Stimulated activated CD4-positive, alpha-beta T cell treated with anti-CD3 and anti-CD28 coated beads, Interleukin-2, amount 100 ng/mL, for 4 hours (primary cell): ENCODE measurements at places on chromosomes 1 and 21.

- no peak for DNase-seq
These were observed 604 bp downstream of the FGR start for GRCh38 chr1:27634177-27634984.

DNA sequence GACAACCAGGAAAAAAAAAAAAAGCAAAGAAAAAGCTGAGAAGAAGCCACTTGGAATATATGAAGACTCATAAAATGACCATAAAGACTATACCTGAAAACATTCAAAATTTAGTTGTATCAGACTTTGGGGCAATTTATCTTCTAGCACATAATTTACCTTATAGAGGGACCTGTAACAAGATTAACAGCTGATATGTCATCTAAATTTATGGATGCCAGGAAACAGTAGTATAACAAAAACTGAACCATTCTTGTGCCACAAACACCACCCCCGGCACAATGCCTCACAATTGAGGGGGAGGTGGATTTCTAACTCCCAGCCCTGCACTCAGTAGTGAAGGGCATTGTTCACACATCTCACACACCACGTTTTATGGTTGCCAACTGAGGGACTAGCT lies 1352.0 kb downstream of the BRINP3 start:
- no peak for DNase-seq

GRCh38 chr1:32622806-32623681 lies 27.3 kb downstream of the ZBTB8OS start:
- DNase-seq, result no peak

DNA sequence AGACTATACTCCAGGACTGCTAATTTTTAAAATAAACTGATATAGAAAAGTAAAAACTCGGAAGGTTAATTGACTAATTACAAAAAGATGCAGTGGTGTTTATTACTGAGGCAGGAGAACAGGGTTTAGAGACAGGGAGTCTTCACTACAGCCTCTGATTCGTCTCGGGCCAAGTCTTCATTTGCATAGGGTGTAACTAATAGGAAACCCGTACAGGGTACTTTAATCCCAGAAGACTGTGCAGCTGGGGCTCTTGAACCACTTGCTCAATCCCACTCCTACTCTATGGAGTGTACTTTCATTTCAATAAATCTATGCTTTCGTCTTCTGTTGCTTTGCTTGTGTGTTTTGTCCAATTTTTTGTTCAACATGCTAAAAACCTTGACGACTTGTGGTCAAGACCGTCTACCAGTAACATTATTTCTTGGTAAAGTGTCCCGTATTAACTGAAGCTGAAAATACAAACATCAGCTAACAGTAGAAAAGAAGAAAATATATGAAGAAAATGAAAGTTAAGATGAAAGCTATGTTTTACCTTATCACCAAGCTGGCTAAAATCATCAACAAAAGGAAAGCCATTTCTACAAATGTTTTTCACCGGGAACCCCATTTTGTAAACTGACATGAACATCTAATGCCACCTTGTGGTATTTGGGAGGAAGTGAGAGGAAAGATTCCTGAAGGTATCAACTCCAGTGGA lies 8.0 kb downstream of the SDHB start:
- DNase-seq, result no peak

- no peak for DNase-seq
These were observed 269.2 kb upstream of the NRIP1 start for GRCh38 chr21:15333951-15334350.

DNA sequence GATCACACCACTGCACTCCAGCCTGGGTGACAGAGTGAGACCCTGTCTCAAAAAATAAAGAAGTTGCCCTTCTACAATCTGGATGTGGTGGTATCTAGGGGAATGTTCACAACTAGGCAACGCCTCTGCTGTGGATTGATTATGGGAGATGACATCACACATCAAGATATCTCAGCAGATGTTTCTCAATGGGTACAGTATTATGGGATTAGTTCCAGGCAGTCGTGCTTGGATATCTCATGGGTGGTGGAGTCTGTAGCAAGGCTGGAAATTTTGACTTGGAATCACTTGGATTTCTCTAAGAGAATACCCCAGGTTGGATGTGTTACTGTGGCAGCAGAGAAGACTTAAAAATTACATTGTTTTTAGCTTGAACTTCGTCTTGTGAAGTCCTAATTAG lies 7.7 kb downstream of the IFNAR2 start:
- no peak for DNase-seq

- no peak for DNase-seq
These were observed 258.5 kb downstream of the BACH1 start for GRCh38 chr21:29557200-29557599.

DNA sequence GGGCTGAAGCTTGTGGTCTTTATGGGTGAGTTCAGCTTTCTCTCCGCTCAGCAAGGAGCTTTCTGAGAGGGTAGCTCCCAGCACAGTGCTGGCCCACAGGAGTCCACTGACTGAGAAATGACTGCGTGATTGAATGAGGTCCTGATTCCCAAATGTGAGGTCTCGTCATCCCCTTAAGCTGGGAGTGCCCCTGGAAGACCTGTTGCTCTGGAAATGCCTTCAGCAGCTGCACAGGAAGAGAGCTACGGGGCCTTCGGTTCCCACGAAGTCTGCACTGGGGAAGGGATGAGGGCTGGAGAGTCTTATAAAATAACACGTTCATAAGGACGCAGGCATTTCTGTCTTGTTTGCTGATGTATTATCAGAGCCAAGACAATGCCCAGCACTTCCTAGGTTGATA lies 14.0 kb downstream of the TNNT2 start:
- DNase-seq, result no peak

DNA sequence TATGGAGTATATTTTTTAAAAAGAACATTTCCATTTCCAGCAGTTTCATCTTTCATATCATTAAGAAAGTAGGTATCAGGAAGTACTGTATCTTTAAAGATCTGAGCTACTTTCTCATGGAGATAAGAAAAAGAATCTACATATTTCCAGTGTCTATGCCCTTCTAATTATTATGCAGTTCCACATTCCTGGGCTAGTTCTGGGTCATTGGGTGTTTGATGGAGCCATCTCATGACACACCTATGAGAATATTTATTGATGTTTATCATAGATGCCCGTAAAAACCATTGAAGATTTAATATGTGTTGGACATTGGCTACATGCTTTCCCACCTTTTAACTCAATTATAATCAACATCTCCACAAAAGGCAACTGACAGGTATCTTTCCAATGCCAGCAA lies 21.0 kb downstream of the LCE4A start:
- DNase-seq, result no peak

GRCh38 chr1:239742416-239743109 lies 349.1 kb upstream of the FMN2 start:
- no peak for DNase-seq

DNA sequence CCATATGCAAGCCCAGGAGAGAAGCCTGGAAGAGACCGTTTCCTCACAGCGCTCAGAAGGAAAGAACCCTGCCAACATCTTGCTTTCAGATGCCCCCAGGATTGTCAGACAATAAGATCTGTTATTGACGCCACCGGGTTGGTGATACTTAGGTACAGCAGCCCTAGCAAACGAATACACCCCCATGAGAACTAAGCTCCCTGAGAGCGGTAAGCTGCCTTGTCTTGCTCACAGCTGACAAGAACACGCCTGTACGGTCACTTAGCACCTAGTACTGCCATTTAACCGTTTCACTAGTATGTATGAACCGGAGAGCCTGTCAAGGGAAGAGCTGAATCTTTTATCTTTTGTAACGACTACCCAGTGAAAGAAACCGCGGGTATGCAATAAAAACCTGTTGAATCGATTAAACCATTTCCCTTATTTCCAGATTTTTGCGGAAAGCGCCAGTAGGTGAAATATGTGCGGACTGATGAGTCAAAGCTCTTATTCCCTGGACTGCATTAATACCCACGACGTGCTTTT lies 619 bp upstream of the ZBTB8B start:
- no peak for DNase-seq

GRCh38 chr21:44952929-44953627 lies 13.2 kb downstream of the SLX9 start:
- no peak for DNase-seq
